ENCODE measurements at places on chromosomes 5 and 9.

- DNase-seq = no peak
Measured at GRCh38 chr5:180596115-180596667, 4.9 kb upstream of the SCGB3A1 start.

DNA sequence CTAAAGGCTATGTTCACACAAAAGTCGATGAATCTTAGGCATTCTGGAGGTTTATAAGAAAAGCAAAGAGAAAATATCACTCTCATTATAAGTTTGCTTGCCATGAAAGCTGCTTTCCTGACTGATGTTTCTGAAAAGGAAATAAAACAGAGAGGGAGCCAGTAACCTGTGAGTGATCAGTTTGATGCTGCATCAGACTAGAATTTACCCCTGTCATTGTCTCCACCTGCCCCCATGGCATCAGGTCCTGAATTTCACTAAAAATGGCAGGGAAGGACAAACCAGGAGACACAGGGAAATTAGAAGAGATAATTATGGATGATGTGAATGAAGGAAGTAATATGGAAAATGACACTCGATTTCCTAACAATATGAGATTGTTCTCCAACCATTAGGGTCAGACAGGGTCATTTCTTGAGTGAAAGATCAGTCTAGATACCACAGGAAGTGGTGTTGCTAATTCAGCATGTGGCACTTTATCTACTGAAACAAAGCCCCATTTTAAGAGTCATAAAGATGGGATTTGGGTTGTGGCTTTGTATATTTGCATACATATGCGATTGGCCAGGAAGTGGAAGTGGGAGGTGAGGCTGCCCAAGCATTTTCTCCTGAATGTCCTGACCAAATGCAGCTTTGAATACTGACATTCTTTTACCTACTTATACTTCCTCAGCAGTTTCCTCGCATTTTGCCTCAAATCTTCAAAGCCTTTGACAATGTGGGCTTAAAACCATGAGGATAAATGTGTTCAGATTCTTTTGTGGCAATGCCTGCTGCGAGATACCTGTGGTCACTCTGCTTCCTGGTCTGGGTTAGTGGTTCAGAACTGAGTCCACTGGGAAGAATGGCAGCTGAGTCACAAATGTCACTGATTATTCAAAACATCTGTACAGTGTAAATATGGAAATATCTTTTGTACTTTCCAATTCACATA, 29.7 kb downstream of the MEGF10 start:
- DNase-seq = no peak

DNA sequence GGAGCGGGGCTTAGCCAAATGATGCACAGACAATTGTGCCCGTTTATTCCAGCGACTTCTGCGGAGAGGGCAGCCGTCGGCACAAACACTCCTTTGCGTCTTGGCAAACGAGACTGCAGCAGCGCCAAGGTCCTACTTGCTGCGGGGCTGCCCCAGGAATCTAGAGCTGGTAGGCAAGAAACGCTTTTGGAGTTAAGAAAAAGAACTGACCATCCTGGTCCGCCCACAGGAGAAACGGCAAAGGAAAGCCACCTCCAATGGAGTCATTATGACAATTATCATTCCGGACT, 2.3 kb downstream of the RXFP3 start:
- no peak for DNase-seq

GRCh38 chr9:96883922-96884321, 29.6 kb upstream of the ZNF782 start:
- no peak for DNase-seq

- DNase-seq = no peak
Measured at GRCh38 chr9:5999443-6000101, 15.9 kb downstream of the RANBP6 start.

GRCh38 chr5:170228762-170229435, 3.9 kb upstream of the C5orf58 start:
- no peak for DNase-seq

GRCh38 chr9:2190939-2191608, 175.9 kb downstream of the SMARCA2 start:
- no peak for DNase-seq

GRCh38 chr9:110809038-110809595, 140.5 kb downstream of the MUSK start:
- no peak for DNase-seq

DNA sequence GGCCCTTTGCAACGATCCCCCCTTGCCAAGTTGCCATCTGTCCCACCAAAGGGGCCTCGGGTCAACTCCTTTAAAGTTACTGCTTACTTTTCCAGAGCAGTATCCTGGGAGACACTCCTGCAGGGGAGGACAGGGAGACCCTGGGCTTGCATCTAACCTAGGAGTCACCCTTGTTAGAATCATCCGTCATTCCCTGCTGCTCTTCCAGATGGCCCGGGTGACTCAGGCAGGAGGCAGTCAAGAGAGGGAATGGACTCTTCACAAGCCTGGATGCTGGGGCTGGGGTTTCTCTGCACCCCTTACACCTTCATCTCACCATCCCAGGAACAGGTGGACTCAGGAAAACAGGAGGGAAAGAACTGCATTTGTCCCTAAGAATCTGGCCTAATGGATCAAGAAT, 175.6 kb downstream of the GABBR2 start:
- no peak for DNase-seq

GRCh38 chr9:86741311-86742208, 205.7 kb downstream of the GAS1 start:
- DNase-seq = peak; percentile 77

DNA sequence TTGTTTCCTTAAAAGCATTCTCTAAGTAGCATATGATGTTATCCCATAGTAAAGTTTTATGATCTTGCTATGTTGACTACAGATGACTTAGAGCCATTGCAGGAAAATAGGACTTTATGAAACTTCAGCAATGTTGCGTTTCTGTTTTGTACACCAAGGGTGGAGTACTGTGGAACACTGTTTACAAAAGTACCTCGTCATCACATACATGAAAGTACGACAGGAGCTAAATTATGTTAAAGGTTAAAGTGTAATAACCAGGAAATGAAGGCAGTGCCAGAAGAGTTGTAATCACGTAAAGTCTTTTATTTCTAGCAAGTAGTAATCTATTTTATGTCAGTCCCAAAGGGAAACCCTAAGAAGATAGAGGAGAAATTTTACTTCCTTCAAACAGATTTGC, 50.9 kb downstream of the C9orf85 start:
- no peak for DNase-seq

DNA sequence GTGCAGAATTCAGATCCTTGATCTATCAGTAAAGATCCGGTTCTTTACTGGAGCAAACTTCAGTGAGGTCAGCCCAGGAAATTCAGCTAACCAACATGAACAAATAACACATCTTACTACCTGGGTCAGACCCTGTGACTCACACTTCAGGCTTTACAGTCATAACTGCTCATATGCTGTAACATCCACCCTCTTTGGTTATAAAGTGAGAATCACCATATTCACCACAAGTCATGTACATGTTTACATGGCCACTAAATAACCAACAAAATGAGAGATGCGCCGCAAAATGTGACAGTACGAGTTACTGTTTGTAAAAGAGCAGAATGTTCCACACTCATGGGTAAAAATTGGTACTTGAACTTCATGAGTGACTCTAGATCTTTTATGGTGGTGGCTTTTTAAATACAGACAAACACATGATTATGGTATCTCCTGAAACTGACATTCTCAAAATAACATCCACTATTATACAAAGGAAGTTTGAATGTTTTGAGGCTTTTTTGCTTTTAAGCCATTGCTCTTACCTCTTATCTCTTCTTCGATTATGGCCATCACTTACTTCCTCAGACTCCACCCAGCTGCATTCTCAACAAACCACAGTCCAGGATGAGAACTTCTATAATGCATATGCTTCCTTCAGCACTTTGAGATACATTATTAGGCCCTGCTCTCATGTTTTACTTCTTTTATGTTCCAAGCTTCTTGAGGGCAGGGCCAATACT, 516.6 kb downstream of the RAB3C start:
- no peak for DNase-seq

GRCh38 chr5:77430726-77431125, 61.4 kb downstream of the WDR41 start:
- no peak for DNase-seq

DNA sequence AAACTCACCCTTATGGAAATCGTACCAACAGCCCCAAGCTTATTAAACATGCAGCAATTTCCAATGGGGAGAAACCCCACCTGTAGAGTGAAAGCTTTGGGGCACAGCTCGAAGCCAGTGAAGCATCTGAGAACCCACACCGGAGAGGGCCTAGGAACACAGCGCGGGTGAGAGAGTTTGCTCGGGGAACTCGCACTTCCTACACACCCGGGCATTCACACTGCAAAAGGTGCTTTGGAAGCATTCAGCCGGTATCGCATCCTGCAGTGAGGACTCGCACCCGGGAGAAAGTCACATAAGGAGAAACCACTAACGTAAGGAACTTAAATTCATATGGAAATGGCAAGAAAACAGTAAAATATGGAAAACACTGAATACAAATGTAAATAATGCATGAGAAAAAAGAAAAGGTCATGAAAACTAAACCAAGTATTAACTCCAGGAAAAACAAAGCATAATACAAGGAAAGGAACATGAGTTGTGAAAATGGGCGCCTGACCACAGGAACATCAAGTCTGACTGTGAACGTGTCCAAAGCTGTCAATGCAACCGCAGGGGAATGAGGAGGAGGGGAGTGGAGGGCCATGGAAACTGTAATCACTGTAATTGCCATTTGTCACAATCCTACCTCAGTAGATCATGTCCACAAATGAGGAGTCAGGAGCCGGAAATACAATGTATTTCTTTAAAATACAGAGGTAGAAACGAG, 28.7 kb downstream of the CAMSAP1 start:
- DNase-seq = no peak

DNA sequence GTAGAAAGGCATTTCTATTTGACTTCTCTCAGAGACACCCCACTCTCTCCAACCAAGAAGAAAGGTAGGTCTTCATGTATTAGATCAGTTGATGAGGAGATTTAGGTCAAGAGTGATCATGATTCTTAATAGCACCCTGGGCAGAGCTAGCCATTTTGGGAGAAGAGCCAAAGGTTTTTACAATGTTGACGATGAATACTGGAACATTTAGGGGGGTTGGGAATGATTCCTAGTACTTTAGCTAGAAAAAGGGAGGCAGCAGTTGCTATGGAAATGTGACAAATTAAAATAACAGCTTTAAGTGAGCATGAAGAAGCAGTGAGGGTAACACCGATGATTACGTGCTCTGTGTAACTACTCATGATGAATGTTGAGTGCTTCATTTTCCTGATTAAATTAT, 9.5 kb upstream of the RPS23 start:
- DNase-seq = no peak

GRCh38 chr5:37111426-37112382, 137.5 kb downstream of the CPLANE1 start:
- no peak for DNase-seq

GRCh38 chr5:143376911-143377813, 26.3 kb downstream of the NR3C1 start:
- peak; percentile 52 for DNase-seq

GRCh38 chr5:176391999-176392398, 3.4 kb downstream of the HIGD2A start:
- DNase-seq = no peak

GRCh38 chr5:125154301-125155110, 408.1 kb upstream of the ZNF608 start:
- no peak for DNase-seq

GRCh38 chr9:98698856-98699255, 9.9 kb downstream of the GABBR2 start:
- DNase-seq = no peak

GRCh38 chr5:137700282-137700680, 35.6 kb downstream of the KLHL3 start:
- no peak for DNase-seq

DNA sequence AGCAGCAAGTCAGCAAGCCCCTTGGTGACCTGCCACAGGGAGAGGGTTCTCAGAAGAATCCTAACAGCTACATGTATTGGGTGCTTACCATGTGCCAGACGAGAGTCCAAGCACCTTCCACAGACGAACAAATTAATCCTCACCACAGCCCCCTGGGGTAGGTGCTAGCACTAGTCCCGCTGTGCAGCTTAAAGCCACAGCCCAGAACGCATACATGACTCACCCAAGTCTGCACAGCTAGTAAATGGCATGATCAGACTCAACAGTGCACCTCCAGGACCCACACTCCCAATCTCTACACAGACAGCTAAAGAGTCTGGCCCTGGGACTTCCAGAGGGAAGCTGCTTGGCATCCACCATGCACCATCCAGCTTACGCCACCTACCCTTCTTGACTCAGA, 111.5 kb downstream of the PAX5 start:
- DNase-seq = no peak

GRCh38 chr5:53501054-53501453, 20.6 kb downstream of the FST start:
- no peak for DNase-seq

DNA sequence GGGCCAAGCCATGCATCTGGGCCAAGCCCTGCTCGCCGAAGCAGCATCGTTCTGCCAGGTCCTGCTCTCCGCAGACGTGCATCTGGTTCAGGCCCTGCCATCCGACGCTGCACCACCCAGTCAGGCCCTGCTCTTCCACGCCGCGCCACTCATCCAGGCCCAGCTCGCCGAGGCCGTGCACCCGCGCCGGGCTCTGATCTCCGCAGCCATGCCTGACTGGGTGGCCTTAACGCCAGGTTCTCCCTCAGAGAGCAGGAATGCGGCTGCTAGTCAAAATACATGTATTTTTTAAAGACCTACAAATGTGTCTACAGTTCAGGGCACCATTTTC, 891.1 kb upstream of the CTNND2 start:
- no peak for DNase-seq

GRCh38 chr5:168269937-168270330, 21.5 kb upstream of the WWC1 start:
- DNase-seq = peak; percentile 78

GRCh38 chr5:38576961-38577684, 20.7 kb upstream of the LIFR start:
- DNase-seq = no peak

DNA sequence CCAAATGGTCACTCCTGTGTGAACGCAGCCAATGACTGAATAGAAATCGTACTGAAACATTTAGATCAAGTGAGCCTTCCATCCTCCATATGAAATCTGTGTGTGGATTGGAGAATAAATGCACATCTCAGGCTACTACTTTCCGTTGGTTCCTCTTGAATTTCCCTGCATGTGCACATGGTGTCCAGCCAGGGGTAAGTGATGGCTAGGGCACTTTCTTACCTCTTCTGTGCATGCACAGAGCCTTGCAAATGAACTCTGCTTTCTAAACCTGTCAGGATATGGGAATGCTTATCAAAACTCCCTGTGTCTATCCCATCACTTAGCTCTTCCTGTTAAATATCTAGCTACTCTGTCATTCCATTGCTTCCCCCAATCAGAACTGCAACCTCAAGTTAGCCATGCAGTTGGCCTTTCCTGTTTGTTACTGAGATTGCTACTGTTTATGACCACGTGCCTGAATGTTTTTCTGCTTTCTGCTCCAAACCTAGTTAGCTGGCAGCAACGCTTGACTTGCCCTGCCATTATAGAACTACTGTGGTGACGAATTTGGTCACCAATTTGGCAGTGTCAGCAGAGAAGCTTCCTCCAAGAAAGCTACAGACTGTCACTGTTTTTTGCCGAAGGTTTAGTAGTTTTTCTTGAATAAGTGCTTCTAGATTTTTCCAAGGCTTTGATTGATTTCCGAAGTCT, 661.6 kb downstream of the LRRC70 start:
- DNase-seq = no peak

Measured in ELF-1 (cell line).